CD4-positive, CD25-positive, alpha-beta regulatory T cell (primary cell): ENCODE measurements at places on chromosomes 11 and 22.

- H3K27me3 ChIP-seq, result no peaks in the 10 kb centered on the region
- H3K4me3 ChIP-seq, result no peak overlapping the region
- H3K36me3 ChIP-seq, result no peaks in the 10 kb centered on the region
- DNase-seq, result no peak
Measured at GRCh38 chr22:35687461-35687860, 30.2 kb upstream of the APOL5 start.

- DNase-seq, result no peak
- no peak overlapping the region for H3K4me3 ChIP-seq
- H3K4me1 ChIP-seq, result peaks cover 40% of the 10 kb centered on the region
- no peaks in the 10 kb centered on the region for H3K27me3 ChIP-seq
- no peak overlapping the region for H3K27ac ChIP-seq
Measured at GRCh38 chr22:50009765-50010675, 2.5 kb downstream of the IL17REL start.

GRCh38 chr11:106621484-106621883, 396.8 kb downstream of the GUCY1A2 start:
- no peaks in the 10 kb centered on the region for H3K4me1 ChIP-seq
- no peak overlapping the region for H3K27ac ChIP-seq
- no peak overlapping the region for H3K4me3 ChIP-seq
- H3K36me3 ChIP-seq, result no peaks in the 10 kb centered on the region
- DNase-seq, result no peak

DNA sequence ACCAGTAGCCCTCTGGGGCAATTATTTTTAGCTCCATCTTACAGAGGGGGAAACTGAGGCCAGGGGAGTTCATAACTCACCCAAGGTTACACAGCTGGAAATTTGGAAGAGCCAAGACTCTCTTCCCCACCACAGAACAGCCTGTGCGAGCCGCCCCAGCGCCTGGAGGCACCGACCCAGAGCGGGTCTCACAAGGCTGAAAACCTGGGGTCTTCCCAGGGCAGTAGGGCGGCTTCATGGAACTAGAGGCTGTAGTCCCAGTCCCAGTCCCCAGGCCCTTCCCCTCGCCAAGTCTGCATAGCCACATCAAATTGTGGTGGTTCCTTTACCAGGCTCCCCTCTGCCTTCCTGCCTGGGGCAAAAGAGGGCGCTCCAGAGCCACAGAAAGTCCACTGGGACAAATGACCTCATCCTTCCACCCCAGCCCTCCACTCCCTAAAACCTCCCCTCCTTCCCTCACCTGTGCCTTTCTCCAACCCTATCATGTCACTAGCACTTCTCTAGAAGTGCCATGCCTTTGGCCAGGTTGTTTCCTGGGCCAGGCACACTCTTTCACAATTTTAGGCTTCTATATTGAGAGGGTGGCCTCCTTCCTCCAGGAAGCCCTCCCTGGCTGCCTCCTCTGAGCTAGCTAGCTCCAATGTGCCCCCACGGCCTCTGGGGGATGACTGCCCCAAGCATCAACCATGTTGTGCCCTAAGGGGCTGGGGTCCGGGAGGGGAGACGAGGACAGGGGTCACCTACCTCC, 15.2 kb upstream of the CDC42EP1 start:
- H3K27ac ChIP-seq, result no peak overlapping the region
- H3K27me3 ChIP-seq, result no peaks in the 10 kb centered on the region
- DNase-seq, result no peak
- H3K4me3 ChIP-seq, result no peak overlapping the region

DNA sequence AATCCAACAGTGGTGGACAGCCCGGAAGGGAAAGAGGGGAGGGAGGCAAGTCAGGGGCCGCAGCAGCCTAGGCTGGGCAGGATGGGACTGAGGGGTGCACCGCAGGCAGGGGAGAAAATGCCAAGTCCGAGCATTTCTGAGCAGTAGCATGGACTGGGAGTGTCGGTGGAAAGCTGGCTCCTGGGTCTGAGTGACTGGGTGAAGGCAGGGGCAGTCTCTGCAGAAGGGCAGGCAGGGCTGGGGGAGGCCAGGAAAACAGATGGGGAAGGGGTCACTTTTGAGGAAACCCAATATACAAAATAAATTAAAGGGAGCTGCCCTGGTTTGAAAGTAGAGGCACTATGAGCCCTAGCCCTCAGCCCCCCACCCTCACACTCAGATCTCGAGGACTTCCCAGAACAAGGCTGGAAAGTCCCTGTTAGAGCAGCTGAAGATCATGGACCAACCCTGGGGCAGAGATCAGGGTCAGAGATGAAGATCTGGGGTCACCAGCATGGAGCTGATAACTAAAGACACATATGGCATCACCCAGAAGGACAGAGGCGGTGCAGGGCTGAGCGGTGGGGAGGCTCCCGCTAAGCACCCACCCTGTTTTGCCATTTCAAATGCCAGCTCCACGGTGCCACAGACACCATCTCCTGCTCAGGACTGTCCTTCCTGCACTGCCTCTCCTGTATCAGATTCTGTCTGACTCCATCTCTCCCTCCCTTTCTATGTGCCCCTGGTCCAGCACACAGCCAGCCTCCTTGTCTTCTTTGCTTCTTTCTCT, 32.4 kb upstream of the ETS1 start:
- no peak for DNase-seq
- no peaks in the 10 kb centered on the region for H3K36me3 ChIP-seq
- H3K27me3 ChIP-seq, result no peaks in the 10 kb centered on the region
- peaks cover 43% of the 10 kb centered on the region for H3K4me1 ChIP-seq
- peak overlapping the region; percentile 35 for H3K27ac ChIP-seq

DNA sequence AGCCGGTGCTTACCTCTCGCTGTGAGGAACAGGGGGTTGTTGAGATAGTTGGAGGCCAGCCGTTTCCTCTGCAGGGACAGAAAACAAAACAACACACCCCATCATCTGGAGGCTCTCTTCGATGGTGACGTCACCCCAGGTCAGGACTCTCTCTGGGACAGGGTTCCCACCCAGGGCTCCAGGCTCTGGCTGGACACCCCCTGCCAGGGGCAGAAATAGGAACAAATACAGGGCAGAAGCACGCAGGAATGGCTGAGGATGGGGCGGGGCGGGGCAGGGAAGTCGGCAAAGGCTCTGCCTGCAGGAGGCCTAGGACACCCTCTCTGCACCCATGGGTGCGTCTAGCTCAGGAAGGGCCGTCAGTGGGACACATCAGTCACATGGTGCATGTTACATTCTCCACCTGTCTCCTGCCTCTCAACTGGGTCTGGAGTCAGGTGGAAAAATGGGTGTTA, 118.5 kb downstream of the PHF21B start:
- no peaks in the 10 kb centered on the region for H3K4me1 ChIP-seq
- no peaks in the 10 kb centered on the region for H3K27me3 ChIP-seq
- H3K4me3 ChIP-seq, result no peak overlapping the region
- H3K27ac ChIP-seq, result no peak overlapping the region
- no peak for DNase-seq

GRCh38 chr11:76469141-76469540, 24.3 kb downstream of the EMSY start:
- H3K27me3 ChIP-seq, result no peaks in the 10 kb centered on the region
- H3K36me3 ChIP-seq, result peaks cover 47% of the 10 kb centered on the region
- H3K4me1 ChIP-seq, result no peaks in the 10 kb centered on the region
- no peak overlapping the region for H3K4me3 ChIP-seq
- no peak overlapping the region for H3K27ac ChIP-seq
- no peak for DNase-seq

DNA sequence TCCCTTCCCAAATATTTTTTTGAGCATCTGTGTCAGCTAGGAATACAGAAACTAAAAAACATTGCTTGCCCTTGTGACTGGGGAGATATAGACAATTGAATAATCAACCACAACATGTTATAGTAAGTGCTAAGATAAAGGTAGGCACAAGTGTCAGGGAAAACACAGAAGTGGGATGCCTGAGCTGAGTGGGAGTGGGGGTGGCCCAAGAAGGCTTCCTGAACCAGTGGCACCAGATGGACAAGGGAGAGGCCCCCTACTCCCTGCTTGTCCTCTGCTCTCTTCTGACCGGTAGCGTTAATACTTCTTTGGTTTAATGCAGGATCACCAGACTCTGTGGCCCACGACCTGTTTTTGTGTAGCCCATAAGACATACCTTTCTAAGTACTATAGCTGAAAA, 48.8 kb downstream of the PACS1 start:
- H3K27ac ChIP-seq, result peak overlapping the region; percentile 83
- no peaks in the 10 kb centered on the region for H3K36me3 ChIP-seq
- H3K27me3 ChIP-seq, result no peaks in the 10 kb centered on the region
- H3K4me3 ChIP-seq, result peak overlapping the region; percentile 16

DNA sequence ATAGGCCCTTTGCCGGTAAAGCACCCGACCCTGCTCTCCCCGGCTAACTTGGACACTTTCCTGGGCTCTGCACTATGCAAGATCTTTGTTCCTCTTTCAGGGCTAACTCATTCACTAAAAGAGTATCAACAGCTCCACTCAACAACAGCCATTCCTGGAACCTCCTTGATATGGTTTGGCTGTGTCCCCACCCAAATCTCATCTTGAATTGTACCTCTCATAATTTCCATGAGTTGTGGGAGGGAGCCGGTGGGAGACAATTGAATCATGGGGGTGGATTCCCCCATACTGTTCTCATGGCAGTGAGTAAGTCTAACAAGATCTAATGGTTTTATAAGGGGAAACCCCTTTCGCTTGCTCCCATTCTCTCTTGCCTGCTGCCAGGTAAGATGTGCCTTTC, 330.0 kb downstream of the TENM4 start:
- no peak overlapping the region for H3K4me3 ChIP-seq
- H3K27ac ChIP-seq, result no peak overlapping the region
- no peaks in the 10 kb centered on the region for H3K4me1 ChIP-seq
- H3K27me3 ChIP-seq, result no peaks in the 10 kb centered on the region

DNA sequence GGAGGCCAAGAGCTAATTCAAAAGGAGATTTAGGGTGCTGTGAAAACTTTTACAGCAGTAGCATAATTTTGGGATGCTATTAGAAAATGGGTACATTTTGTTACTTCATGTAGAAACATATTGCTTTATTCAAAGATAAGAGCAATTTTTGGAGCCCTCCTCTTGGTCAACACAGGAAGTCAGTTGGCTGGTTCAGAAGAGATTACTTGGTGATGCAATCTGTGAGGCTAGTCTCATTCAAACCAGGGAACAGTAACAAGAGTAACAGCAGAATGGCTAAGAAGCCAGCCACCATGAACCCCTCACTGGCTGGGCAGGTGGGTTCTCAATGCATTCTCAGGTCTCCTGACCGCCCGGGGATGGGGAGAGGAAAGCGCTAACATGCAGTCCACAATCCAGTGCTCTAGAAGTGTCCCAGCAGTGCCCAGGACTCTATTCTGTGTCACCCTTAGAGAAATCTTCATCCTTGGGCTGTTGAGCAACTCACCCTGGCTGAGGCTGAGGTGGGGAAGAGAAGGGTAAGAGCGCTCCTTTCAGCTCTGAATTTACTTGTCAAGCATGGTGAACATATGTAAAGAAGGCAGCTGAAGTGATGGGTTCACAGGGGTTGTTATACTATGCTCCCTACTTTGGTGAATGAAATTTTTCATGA, 262.2 kb upstream of the UBASH3B start:
- H3K36me3 ChIP-seq, result no peaks in the 10 kb centered on the region
- no peak overlapping the region for H3K27ac ChIP-seq
- H3K27me3 ChIP-seq, result no peaks in the 10 kb centered on the region
- no peak overlapping the region for H3K4me3 ChIP-seq
- no peak for DNase-seq

- H3K4me3 ChIP-seq, result no peak overlapping the region
- DNase-seq, result no peak
- H3K36me3 ChIP-seq, result peaks cover 34% of the 10 kb centered on the region
Measured at GRCh38 chr11:65997286-65997685, 4.7 kb downstream of the EIF1AD start.

GRCh38 chr11:60124802-60125432, 36.5 kb downstream of the MS4A2 start:
- H3K27me3 ChIP-seq, result no peaks in the 10 kb centered on the region
- no peak overlapping the region for H3K27ac ChIP-seq
- H3K36me3 ChIP-seq, result no peaks in the 10 kb centered on the region
- no peaks in the 10 kb centered on the region for H3K4me1 ChIP-seq

DNA sequence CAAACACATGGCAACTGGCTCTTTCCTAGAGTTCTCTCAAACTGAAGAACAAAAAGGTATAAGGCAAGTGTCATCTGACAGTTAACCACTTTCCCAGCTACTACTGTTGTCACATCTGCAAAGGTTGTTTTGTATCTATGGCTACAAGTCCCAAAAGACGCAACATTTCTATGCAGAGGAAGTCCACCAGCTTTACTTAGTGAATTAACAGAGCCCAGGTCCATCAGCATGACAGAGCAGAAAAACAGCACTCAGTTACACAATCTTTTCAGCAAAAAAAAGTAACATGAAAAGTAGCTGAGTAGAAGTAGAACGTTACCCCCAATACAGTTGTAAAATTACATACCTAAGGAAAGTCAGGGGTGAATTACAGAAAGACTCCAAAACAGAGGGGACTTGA, 12.1 kb downstream of the CPSF7 start:
- H3K27me3 ChIP-seq, result no peaks in the 10 kb centered on the region
- no peak overlapping the region for H3K4me3 ChIP-seq
- peaks cover 93% of the 10 kb centered on the region for H3K36me3 ChIP-seq
- DNase-seq, result no peak
- peaks cover 9% of the 10 kb centered on the region for H3K4me1 ChIP-seq
- H3K27ac ChIP-seq, result no peak overlapping the region
